NCI-H1694 treated with DMSO at 0.1 percent for 48 hours (cell line): ENCODE measurements at places on chromosomes 7 and 10.
A peak's percentile ranks its signal among the peaks of the same experiment; 100 is the strongest.

GRCh38 chr7:104367926-104368325 lies 39.5 kb downstream of the LHFPL3 start:
- DNase-seq = peak; percentile 8

- no peak for DNase-seq
Observed at GRCh38 chr10:98100476-98100875, 34.0 kb upstream of the R3HCC1L start.

DNA sequence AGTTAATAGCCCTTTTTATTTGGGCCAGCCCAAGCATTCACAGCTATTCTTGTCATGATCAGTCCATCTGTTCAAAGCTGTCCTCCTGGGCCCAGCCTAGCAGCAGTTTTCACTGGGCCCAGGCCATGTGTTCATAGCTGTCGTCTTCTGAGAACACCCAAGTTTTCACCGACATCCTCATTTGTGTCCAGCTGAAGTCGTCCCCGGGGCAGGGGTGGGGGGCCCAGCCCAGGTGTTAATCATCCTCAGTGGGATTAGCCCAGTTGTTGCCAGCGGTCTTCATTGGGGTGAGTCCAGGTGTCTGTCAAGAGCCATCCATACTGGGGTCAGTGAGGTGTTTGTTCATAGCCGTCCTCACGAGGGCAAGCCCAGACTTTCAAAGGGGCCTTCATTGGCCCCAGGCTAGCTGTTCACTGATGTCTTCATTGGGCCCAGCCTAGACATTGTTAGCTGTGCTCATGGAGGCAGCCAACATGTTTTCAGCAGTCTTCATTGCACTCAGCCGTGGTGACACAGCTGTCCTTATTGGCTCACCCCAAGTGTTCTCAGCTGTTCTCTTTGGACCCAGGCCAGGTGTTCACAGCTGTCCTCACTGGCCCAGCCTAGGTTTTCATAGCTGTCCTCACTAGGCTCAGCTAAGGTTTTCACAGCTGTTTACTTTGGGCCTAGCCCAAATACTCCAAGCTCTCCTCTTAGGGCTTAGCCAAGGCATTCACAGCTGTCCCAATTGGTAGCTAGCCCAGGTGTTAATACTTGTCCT lies 10.0 kb downstream of the FRG2B start:
- DNase-seq = no peak

- no peak for DNase-seq
Observed at GRCh38 chr10:127881262-127881661, 11.5 kb downstream of the CLRN3 start.

GRCh38 chr10:7988989-7989388 lies 65.5 kb upstream of the GATA3 start:
- no peak for DNase-seq
